Central memory CD4-positive, alpha-beta T cell (primary cell): ENCODE measurements at places on chromosomes 2 and 18.

GRCh38 chr2:169324581-169325260 is 37.6 kb downstream of the LRP2 start:
- DNase-seq: no peak

DNA sequence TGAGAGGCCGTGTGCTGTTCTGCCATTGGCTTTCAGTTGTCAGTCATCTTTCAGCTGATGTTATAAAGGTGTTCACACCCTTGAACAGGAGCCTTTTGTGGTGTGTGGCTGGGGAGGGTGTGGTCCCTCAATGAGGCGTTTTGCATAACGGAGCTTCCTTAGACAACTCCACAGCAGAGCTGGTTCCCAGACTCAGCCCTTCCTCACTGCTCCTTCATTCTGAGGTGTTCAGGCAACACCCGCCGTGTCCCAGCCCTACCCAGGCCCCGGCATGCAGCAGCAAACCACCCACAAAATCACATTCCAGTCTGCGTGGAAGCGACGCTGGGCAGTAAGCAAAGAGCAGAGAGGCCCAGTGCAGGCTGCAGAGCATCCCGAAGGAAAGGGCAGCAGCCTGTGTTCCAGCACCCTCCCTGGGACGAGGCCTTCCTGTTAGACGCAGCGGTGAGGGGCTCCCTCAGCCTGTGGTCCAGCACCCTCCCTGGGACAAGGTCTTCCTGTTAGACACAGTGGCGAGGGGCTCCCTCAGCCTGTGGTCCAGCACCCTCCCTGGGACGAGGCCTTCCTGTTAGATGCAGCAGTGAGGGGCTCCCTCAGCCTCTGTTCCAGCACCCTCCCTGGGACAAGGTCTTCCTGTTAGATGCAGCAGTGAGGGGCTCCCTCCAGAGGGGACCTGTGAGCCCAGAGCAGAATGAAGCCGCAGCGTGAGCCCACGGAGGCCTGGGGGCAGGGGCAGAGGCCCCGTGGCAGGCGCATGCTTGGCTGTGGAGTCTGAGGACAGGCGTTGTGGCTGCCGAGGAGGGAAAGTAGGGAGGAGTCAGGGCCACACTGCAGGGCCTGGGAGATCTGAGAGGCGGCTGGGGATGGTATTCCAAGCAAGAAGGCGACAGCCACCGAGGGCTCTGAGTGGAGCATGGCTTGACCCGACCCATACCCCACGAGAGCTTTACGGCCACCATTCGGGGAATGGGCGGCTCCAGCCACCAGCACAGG is 201.8 kb upstream of the HDAC4 start:
- peak; percentile 32 for DNase-seq

DNA sequence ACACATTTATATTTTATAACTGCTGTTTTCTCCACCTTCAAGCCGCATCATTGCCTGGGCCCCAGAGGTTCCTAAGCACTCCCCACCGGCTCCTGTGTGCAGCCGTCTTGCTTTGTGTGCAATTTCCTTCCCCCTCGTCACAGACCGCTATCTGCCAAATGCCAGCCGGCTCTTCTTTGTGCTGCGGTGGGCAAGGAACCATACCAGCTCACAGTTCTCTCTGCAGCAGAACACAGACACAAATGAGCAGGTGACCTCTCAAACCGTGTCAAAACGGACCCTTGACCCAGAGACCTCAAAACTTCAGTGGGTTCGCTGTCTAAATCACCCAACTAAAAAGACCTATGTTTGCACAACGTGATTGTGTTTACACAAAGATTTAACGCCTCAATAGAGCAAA is 58.2 kb downstream of the KLF7 start:
- DNase-seq: no peak

DNA sequence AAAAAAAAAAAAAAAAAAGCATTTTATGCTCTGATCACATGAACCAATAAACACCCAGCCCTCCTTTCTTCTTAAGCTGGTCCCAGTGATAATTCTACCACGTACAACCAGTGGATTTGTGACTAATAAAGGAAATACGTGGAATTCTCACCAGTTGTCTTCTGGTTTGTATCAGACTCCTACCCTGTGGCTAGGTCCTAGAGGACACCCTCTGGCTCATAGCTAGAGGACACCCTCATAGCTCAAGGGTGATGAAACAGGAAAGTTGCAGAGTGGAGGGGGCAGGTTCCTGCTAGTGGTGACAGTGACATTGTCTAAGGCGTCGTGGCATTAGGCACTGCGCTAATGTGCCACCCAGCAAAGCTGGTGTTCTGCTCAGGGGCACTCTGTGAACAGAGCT is 167.8 kb downstream of the BCL11A start:
- no peak for DNase-seq

- no peak for DNase-seq
Observed at GRCh38 chr2:126699716-126700581, 44.0 kb downstream of the GYPC start.

DNA sequence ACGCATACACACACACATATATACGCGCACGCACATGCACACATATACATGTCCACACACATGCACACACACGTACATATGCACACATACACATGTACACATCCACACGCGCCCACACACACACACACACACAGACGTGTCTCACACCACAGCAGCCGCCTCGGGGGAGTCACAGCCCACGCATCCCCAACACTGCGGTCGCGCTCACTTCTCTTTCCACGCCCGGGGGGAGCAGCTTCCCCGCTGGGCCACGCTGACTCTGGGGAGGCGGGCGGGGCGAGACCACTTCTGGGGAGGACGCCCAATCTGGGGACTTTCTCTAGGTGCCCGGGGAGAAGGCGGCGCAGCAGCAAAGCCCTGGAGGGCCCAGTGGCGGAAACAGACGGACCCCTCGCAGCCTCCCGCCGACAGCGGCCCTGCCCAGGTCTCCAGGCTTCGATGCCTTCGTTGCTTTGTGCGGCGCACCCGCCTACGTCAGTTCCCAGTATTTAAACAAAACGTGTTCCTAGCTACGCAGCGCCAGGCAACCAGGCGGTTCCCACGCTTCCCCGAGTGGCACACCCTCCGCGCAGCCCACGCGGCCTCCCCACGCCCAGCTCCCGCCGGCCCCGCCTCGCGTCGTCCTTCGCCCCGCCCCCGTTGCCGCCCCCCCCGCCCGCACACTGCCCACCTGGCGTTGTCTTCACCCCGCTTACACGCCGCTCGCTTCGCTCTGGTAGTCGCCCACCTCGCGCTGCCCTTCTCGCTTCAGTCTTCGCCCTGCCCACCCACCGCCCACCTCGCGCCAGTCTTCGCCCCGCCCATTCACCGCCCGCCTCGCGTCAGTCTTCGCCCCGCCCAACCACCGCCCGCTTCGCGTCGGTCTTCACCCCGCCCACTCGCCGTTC is 810 bp upstream of the RBFA start:
- DNase-seq: peak; percentile 85

GRCh38 chr2:234091432-234091879 is 41.0 kb downstream of the SPP2 start:
- no peak for DNase-seq

- no peak for DNase-seq
Observed at GRCh38 chr2:182393270-182393760, 33.5 kb downstream of the PDE1A start.

- DNase-seq: no peak
Observed at GRCh38 chr2:136226903-136227302, 109.0 kb upstream of the CXCR4 start.

GRCh38 chr18:41982942-41983660 is 28.1 kb downstream of the PIK3C3 start:
- DNase-seq: no peak

- no peak for DNase-seq
Observed at GRCh38 chr2:220455351-220455990, 828.0 kb downstream of the SLC4A3 start.

GRCh38 chr18:43868497-43868995 is 591.3 kb upstream of the SYT4 start:
- no peak for DNase-seq

GRCh38 chr2:45915523-45915922 is 264.0 kb downstream of the PRKCE start:
- no peak for DNase-seq

GRCh38 chr2:171492664-171493063 is 29.6 kb upstream of the CYBRD1 start:
- DNase-seq: no peak

DNA sequence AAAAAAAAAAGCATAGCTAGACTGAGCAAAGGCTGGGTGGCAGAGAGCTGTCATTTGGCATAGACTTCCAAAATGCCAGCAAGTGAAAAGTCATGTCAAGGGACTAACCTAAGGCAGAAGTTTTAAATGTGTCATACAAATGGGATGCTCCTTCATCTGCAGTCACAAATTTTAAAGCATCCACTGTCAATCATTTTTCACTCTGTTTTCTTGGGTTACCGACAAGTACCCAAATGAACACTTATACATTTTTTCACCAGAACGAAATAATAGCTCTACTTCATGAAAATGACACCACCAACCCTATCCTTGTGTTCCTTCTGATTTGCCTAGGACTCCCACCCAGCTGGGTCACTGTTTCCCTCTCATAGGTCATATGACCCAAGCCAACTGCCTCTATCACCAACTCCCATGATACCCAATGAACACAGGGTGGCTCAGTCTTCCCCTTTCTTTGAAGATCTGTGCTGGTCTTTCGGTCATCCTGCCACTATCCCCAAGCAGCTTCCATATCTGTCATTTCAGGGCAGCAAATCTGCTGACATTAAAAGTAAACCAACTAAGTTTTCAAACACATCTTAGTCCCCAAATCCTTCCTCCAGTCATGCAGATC is 21.5 kb downstream of the KLF7 start:
- no peak for DNase-seq

DNA sequence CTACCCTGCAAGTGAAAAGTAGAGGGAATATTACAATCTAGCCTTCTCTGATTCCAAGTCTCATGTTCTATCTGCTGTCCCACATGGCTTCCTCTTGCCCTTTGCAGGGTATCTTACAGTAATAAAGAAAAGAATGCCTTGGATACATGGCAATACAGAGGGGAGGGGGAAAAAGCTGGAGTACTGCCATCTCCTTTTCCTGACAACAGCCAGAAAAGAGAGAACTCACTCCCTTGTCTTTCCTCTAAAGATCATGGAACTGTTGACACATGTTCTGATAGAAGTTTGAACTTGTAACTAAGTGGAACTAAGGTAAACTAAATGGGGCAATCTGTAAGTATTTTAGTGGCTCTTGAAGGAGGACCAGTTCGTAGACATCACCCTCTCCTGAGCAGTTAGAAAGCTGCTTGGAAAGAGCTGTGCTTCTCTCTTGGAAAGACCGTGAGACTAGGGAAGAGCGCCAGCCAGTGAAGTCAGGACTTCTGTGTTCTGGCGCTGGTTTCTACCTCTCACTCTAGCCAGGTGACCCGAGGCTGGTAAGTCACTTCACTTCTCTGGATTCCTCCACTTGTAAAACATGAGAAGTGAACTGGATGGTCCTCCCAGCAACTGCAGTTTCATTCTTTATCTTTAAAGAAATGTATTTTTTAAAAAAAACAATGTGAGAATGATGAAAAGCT is 242.3 kb upstream of the FOSL2 start:
- no peak for DNase-seq

DNA sequence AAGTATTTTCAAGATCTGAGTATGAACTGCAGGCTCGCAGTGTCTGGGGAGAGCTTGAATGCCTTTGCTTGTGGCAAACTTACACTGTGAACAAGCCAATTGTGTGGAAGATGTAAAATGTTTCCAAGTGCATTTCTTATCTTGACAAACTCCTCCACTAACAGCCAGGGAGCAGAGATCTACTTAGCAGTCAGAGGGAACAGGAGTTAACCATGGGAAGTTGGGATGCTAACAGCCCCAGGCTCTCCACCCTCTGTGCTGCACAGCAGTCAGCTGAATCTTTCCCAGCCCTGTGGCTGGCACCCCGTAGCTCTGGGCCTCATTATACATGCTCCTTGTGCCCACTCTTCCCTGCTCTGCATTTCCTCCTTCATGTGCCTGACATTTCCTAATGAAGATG is 450.2 kb downstream of the TSN start:
- DNase-seq: no peak

DNA sequence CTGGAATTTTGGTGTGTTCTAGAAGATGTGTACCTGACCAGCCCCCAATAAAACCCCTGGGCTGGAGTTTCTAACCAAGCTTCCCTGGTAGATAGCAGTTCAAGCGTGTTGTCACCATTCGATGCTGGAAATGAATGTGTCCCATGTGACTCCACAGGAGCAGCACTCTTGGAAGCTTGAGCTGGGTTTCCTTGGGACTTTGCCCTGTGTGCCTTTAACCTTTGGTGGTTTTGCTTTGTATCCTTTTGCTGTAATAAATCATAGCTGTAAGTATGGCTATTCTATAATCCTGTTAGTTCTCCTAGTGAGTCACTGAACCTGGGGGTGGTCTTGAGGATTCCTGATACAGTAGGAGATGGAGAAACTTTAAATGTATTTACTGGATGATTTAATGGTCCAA is 65.2 kb downstream of the KLHL14 start:
- no peak for DNase-seq

DNA sequence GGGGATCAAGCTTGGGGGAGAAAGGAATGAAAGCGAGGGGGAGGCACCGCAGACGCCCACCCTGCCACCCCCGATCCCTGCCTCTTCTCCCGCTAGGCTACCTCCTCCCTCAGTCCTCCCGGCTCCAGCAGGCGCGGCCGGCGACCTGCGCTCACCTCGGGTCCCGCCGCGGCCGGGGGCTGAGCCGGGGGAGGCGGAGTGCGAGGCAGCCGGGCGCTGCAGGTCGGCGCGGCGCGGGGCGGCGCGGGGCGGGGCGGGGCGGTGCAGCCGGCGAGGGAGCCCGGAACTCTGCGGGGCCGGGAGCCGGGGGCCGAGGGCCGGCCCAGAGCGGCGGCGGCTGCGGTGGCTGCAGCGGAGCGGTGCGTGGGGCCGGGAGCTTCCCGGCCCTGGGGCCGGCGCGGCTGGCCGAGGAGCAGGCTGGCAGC is 477 bp downstream of the ACVR1 start:
- DNase-seq: peak; percentile 61

DNA sequence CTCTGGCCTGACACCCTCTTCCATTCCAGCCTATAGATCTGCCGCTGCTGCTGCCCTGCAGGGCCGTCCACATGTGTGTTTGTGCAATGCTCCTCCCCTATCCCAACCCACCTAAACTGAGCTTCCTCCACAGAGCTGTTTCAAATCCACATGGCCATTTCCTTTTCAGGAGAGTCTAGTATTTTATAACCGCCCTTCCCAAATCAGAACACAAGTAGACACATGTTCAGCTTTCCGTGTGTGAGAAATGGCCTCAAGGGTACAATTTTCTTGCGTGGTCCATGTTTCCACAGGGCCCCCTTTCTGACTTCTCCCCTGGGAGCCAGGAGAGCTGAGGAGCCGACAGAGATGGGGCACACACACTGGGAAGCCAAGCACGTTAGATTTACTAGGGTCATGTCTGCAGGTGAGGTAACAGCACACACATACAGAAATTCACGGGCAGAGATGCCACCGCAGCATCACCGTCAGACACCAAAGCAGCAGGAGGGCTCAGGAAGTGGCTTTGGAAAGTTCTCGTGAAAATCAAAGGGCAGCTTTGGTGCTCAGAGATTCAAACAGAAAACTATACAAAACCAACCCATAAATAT is 102.9 kb upstream of the TGFA start:
- DNase-seq: peak; percentile 40

- DNase-seq: no peak
Observed at GRCh38 chr2:56287974-56288373, 104.2 kb downstream of the CCDC85A start.

GRCh38 chr2:216406826-216407225 is 5.5 kb upstream of the SMARCAL1 start:
- DNase-seq: no peak

GRCh38 chr18:76486574-76486973 is 8.5 kb downstream of the ZNF516 start:
- no peak for DNase-seq

- DNase-seq: no peak
Observed at GRCh38 chr2:66362701-66363100, 72.2 kb upstream of the MEIS1 start.

- DNase-seq: peak; percentile 42
Observed at GRCh38 chr2:25252291-25253152, 84.1 kb upstream of the POMC start.
